ENCODE measurements at places on chromosomes 1 and 21. TPM values are rescaled to one million over a fixed set of nuclear protein-coding genes. Genes with fewer than 3 reads are reported as not detected.

Gene HMGCS2
- not detected for total RNA-seq

Gene CLCA2
- total RNA-seq: not detected

Gene OR2M3
- total RNA-seq: not detected

Gene LCK
- 221 TPM for total RNA-seq

Gene SLC35A3
- 15.9 TPM for total RNA-seq

Gene FALEC
- total RNA-seq: 0.37 TPM

Gene MAP1LC3C
- total RNA-seq: not detected

Gene NKAIN1
- total RNA-seq: not detected

Gene OVAAL
- not detected for total RNA-seq

Gene KCND3
- total RNA-seq: not detected

Gene NBPF20
- total RNA-seq: 0.82 TPM

Gene RAB13
- 7.6 TPM for total RNA-seq

Gene BGLAP
- total RNA-seq: 2.2 TPM

Gene CTSK
- 3.6 TPM for total RNA-seq

Gene E2F2
- 17.2 TPM for total RNA-seq

Gene BRDT
- not detected for total RNA-seq

Gene FAM72B
- total RNA-seq: 22.6 TPM

GRCh38 chr1:65820983-65821382 lies 28.3 kb downstream of the PDE4B start:
- no peak overlapping the region for H3K27ac ChIP-seq
- H3K36me3 ChIP-seq: no peaks in the 10 kb centered on the region
- no peak for DNase-seq
- H3K4me3 ChIP-seq: no peak overlapping the region
- H3K27me3 ChIP-seq: peaks cover 45% of the 10 kb centered on the region

DNA sequence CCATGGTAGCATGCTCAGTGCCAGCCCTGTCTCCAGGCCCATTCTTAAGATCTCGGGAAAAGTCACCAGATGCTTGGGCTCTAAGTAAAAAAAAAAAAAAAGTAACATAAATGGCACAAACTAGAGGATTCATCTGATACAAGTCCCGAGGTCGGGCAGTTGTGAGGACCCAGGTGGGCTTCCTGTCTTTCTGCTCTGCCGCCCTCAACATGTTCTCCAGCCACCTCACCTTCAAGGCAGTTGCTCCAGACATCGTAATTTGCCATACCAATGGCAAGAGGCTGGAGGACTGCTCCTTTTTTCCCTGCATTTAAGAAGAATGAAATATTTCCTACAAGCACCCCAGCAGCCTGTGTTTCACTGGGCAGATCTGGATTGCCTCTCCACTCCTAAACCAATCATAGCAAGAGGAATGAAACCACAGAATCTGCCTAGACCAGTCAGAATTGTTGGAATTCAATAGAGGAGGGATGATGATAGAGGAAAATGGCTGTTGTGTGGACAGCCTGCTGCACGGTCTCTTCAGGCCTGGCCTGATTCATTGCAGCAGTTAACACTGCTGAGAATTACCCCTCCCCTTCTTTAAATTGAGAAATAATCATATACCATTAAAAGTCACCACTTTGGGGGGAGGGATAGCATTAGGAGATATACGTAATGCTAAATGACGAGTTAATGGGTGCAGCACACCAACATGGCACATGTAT lies 5.4 kb downstream of the HMGN2 start:
- H3K27ac ChIP-seq: peak overlapping the region; percentile 26
- peaks cover 61% of the 10 kb centered on the region for H3K36me3 ChIP-seq
- H3K27me3 ChIP-seq: no peaks in the 10 kb centered on the region

- no peak overlapping the region for H3K27ac ChIP-seq
- DNase-seq: no peak
- H3K4me1 ChIP-seq: no peaks in the 10 kb centered on the region
- peaks cover 1% of the 10 kb centered on the region for H3K27me3 ChIP-seq
- no peak overlapping the region for H3K4me3 ChIP-seq
Observed at GRCh38 chr1:160818207-160818937, 22.4 kb downstream of the LY9 start.

GRCh38 chr1:218294546-218294945 lies 9.5 kb downstream of the RRP15 start:
- no peak overlapping the region for H3K27ac ChIP-seq
- no peaks in the 10 kb centered on the region for H3K27me3 ChIP-seq
- no peak for DNase-seq
- peaks cover 3% of the 10 kb centered on the region for H3K36me3 ChIP-seq
- no peak overlapping the region for H3K4me3 ChIP-seq

GRCh38 chr1:82401116-82401515 lies 600.4 kb downstream of the ADGRL2 start:
- no peaks in the 10 kb centered on the region for H3K36me3 ChIP-seq
- no peak for DNase-seq
- no peak overlapping the region for H3K27ac ChIP-seq

DNA sequence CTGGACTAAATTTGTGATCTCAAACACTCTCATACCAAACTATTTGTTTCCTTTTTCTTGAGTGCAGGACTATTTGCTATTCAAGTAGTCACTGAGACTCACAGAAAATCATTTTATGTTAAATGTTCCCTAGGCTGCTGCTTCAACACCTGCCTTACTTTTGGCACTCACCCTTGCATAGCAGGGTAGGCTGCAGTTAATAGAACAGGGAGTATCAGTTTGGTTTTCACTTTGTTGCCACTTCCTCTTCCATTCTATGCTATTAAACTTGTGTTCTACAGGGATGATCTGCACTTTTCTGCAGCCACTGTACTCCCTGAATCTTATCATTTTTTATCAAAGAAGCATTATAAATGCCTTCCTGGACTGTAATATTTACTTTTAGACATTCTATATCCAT lies 148.7 kb upstream of the PRMT6 start:
- no peak overlapping the region for H3K27ac ChIP-seq
- no peak for DNase-seq
- no peaks in the 10 kb centered on the region for H3K4me1 ChIP-seq

- peaks cover 32% of the 10 kb centered on the region for H3K4me1 ChIP-seq
- peak overlapping the region; percentile 94 for H3K27ac ChIP-seq
- peaks cover 29% of the 10 kb centered on the region for H3K36me3 ChIP-seq
- no peaks in the 10 kb centered on the region for H3K27me3 ChIP-seq
- peak; percentile 31 for DNase-seq
- H3K4me3 ChIP-seq: peak overlapping the region; percentile 91
Observed at GRCh38 chr1:70353601-70354331, 756 bp downstream of the ANKRD13C start.

DNA sequence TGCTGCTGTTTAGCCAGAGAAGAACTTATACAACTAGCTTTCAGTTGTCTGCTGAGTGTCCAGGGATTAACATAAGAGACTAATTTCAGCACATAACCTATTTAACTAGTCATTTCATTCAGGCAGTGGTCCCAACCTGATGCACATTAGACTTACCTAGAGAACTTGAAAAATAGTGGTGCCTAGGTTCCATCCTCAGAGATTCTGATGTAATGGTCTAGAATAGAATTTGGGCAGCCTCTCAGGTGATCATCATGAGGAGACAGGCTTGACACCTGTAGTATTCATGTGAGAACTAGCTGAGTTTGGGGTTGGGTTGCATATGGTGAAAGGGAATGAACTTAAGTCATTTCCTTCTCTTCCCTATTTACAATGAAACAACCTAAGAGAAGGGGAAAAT lies 24.8 kb downstream of the CNST start:
- no peak for DNase-seq
- no peak overlapping the region for H3K4me3 ChIP-seq
- H3K27ac ChIP-seq: no peak overlapping the region

DNA sequence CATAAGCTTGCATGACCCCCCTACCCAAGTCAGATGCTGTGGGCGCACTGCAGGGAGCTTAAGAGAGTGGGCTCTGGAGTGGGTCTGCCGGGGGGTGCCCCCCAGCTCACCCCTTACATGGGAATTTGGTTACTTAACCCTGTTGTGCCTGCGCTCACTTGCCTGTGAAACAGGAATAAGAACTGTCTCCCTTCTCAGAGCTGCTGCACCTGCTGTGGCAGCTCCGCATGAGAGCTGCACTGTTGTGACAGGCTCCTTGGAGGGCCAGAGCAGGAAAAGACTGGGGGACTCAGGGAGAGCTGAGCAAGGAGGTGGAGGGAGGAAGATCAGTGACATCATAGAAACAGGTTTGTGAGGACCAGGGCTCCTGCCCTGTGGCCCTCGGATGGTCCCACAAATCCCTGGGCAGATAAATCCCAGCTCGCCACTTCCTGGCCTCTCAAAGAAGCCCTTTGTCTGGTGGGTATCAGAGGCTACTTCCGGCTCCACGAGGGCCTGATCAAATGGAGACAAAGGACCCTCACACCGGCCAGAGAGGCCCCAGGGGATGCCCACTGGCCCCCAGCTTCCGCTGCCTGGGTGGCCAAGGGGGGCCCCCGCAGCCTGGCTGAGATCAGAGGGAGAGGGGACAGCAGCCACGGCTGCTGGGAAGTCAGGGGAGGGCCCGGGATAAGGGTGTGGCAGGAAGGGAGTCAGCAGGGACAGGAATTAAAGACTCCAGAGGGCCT lies 28.9 kb upstream of the LAPTM5 start:
- H3K4me3 ChIP-seq: no peak overlapping the region
- DNase-seq: no peak
- no peak overlapping the region for H3K27ac ChIP-seq
- H3K27me3 ChIP-seq: peaks cover 14% of the 10 kb centered on the region

- H3K27me3 ChIP-seq: peaks cover 3% of the 10 kb centered on the region
- no peak overlapping the region for H3K27ac ChIP-seq
- peaks cover 10% of the 10 kb centered on the region for H3K4me1 ChIP-seq
- H3K4me3 ChIP-seq: peak overlapping the region; percentile 23
Observed at GRCh38 chr1:229139331-229140118, 131.4 kb upstream of the RAB4A start.

GRCh38 chr1:86110451-86111129 lies 46.0 kb downstream of the COL24A1 start:
- H3K36me3 ChIP-seq: no peaks in the 10 kb centered on the region
- no peak overlapping the region for H3K4me3 ChIP-seq
- no peaks in the 10 kb centered on the region for H3K4me1 ChIP-seq
- DNase-seq: no peak

- H3K4me1 ChIP-seq: no peaks in the 10 kb centered on the region
- H3K4me3 ChIP-seq: no peak overlapping the region
- no peaks in the 10 kb centered on the region for H3K27me3 ChIP-seq
- no peaks in the 10 kb centered on the region for H3K36me3 ChIP-seq
Observed at GRCh38 chr1:1929639-1930545, 10.8 kb upstream of the TMEM52 start.

DNA sequence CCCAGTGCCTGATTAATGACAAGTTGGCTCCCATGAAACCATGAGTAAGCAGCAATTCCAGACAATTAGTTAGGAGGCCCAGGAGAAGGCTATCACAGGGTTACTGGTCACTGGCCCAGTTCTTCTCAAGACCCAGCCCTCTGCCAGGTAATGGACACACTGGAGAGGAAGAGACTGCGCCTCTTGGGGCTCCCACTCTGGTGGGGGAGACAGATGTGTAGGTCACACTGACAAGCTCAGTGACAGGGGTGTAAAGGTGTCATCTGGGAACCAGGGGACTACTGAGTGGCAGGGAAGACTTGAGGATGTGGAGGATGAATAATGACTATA lies 4.9 kb downstream of the HPCA start:
- H3K4me1 ChIP-seq: peaks cover 3% of the 10 kb centered on the region
- H3K27ac ChIP-seq: no peak overlapping the region
- no peak for DNase-seq
- H3K27me3 ChIP-seq: peaks cover 54% of the 10 kb centered on the region

- peaks cover 3% of the 10 kb centered on the region for H3K27me3 ChIP-seq
- H3K4me1 ChIP-seq: peaks cover 7% of the 10 kb centered on the region
- no peak overlapping the region for H3K27ac ChIP-seq
- no peak for DNase-seq
- H3K4me3 ChIP-seq: no peak overlapping the region
Observed at GRCh38 chr1:116001739-116002487, 25.6 kb downstream of the SLC22A15 start.

GRCh38 chr21:45871616-45872236 lies 109.8 kb upstream of the COL6A1 start:
- no peaks in the 10 kb centered on the region for H3K36me3 ChIP-seq
- no peak overlapping the region for H3K27ac ChIP-seq
- no peak for DNase-seq
- no peaks in the 10 kb centered on the region for H3K4me1 ChIP-seq

DNA sequence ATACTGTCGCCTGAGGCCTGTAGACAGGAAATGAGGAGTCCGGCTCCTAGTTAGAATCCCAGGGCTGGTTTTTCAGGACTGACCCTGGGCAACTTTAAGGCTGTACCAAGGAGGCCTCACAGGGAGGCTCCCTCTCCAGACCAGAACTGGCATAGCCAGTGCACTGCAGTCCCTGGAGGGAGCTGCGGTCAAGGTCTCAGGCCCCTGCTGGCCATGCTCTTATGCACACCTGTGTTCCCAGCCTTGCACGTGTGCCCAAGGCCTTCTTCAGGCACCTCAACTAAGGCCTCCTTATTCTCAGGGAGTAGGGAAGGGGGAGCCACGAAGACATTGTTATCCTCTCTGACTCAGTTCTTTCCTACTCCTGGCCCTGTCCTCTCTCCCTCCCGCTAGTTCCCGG lies 22.0 kb upstream of the IFNAR1 start:
- peaks cover 12% of the 10 kb centered on the region for H3K36me3 ChIP-seq
- no peak overlapping the region for H3K27ac ChIP-seq
- no peak overlapping the region for H3K4me3 ChIP-seq
- DNase-seq: no peak
- peaks cover 45% of the 10 kb centered on the region for H3K4me1 ChIP-seq
- H3K27me3 ChIP-seq: no peaks in the 10 kb centered on the region

- H3K36me3 ChIP-seq: peaks cover 51% of the 10 kb centered on the region
- DNase-seq: no peak
- no peak overlapping the region for H3K4me3 ChIP-seq
Observed at GRCh38 chr1:40199126-40199525, 37.9 kb downstream of the RLF start.

GRCh38 chr1:215405211-215405610 lies 161.9 kb upstream of the KCTD3 start:
- no peak overlapping the region for H3K27ac ChIP-seq
- no peaks in the 10 kb centered on the region for H3K4me1 ChIP-seq
- no peaks in the 10 kb centered on the region for H3K27me3 ChIP-seq
- no peaks in the 10 kb centered on the region for H3K36me3 ChIP-seq
- no peak for DNase-seq

- H3K27me3 ChIP-seq: peaks cover 33% of the 10 kb centered on the region
- DNase-seq: no peak
- peak overlapping the region; percentile 72 for H3K4me3 ChIP-seq
Observed at GRCh38 chr1:209675565-209676154, 448 bp downstream of the G0S2 start.

DNA sequence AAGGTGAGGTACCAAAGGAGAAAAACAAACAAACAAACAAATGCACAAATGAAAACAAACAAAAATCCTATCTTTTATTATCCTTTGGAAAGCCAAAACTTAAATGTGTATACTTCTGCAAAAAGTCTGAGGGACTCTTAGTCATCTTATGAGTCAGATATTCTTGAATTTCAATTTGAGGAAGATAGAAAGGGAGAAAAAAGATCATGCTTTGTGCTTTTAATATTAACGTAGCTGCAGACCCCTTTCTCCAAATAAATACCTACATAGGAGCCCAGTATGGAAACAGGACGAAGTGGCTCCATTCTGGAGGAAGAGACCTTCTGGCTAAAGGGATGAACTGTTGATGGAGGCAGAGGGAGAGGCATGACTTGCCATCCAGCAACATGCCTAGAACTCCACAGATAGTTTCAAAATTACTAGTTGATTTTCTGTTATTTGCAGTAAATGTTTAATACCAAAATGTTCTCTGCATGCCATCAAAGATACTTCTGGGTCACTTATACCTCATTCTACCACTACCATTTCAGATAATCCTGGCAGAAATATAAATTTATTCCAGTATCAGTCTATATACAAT lies 25.4 kb downstream of the NUP210L start:
- no peaks in the 10 kb centered on the region for H3K36me3 ChIP-seq
- no peaks in the 10 kb centered on the region for H3K27me3 ChIP-seq
- H3K4me1 ChIP-seq: peaks cover 10% of the 10 kb centered on the region
- no peak overlapping the region for H3K27ac ChIP-seq
